ENCODE measurements at places on chromosomes 2 and 18.

DNA sequence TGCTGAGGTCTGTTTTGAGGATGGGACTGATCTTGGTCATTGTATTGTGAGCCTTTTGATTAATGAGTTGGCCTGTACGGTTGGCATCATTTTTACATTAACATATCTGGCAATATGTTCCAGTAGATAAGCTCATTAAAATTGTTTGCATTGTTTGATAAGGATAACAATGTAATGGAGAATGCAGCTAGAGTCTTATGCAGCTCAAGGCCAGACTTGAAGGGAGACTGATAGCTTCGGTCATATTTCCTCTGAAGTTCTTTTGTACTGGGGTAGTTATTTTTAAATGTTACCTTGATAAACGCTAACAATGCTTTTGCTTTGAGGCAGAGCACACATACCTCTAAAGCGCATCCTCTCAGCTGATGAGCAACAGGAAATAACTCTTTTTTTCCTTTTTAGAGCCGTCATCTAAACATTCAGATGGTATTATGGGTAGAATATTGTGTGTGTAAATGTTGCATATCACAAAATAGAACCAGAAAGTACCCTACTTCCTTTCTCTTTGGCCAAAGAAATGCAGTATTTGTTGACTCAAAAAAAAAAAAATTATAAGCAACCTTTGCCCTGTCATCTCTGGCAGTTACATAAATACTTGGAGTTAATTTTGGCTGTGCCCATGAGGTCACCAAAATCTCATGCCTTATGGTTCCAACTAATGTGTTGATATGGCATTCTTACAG is 1.3 kb downstream of the MAPRE2 start:
- DNase-seq, result no peak

DNA sequence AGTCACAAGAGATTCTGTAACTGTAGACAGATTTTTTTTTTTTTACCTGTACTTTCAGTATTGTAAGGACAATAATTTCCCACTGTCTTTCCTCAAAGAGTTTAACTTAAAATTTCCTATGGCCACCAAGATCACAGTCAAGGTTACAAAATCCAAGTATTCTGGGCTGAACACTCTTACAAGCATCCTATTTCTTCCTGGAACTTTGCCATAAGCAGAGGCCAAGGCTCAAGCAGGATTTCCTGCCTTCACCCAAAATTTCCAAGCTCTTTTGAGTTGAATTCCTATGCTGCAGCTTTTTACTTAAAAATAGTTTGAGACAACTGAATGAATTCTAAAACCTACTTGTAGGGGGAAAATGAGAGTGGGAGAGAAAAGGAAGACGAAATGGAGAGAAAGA is 299.4 kb downstream of the ZNF516 start:
- DNase-seq, result no peak

- DNase-seq, result no peak
Measured at GRCh38 chr2:29582062-29582461, 339.3 kb downstream of the ALK start.

DNA sequence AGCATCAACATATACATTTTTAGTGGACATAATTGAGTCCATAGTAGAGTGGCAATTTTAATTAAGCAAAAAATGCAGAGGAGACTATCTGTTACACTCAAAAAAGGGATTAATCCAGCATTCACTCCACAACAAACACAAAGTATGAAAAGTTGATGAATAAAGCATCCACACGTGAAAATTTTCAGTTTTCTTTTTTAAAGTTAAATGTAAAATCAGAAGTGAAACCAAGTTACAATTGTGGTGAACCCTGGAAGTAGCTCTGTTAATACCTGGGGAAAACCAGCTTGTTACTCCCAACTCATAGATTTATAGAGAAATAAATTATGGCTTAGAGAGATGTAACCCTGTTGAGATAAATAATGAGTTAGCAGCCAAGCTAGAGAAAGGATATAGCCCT is 807.8 kb downstream of the TRIB2 start:
- DNase-seq, result no peak

- DNase-seq, result no peak
Measured at GRCh38 chr2:150621526-150622213, 134.2 kb upstream of the RND3 start.

DNA sequence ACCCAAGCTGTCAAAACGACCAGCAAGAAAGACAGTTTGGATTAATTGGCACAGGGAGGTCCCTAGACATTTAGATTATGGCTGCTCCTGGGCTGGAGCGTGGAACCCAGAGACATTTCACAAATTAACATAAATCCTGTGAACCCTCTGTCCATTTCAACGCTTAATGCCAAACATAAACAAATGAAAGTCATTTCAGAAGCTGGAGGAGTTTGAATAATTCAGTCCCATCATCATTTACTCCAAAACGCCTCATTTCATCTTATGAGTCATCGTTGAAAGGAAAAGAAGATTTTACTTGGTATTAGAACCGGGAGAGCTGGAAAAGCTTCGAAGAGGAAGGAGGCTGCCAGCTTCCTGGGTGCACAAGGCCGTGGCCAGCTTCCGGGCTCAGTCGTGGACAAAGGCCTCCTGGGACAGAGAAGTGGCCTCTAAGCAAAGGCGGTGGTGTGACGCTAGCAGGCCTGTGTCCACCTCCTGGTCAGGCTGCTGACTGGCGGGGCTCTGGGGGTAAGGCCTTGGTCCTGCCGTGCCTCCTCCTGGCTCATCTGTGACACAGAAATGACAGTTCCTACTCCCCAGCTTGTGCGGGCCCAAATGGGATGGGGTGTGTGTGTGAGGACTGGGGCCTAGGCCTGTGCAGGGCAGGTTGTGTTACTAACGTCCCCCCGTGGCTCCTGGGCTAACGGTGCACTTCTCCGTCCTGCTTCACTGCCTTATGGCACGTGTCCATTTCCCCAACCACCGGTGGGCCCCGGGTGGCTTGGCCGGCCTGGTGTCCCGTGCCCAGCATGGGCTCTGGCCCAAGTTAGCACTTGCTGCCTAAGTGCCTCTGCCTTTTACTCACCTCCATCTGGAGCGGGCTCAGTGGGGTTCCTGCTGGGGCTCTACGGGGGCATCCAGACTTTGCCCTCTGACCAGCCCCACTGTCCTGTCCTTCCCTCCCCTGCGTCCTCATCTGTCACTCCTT is 71.6 kb downstream of the RRM2 start:
- no peak for DNase-seq

GRCh38 chr2:149070681-149071320 is 32.3 kb downstream of the LYPD6B start:
- no peak for DNase-seq

DNA sequence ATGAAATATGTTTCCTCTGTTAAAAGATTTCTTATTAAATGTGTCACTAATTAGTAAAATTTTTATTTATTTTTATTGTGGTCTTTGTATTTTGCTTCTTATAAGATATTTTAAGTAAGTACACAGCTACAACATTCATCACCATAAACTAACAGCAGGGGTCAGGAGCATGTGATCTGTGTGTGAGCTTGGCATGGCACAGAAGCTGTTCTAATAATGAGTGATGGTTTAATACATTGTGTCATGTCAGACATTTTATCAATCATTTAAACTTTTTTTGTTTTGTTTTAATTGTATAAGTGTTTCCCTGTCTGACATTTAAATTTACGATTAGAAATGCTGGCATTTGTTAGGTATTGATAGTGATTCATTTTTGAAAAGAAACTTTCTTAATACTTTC is 585.4 kb downstream of the DSC3 start:
- DNase-seq, result no peak

GRCh38 chr2:161036926-161037325 is 123.3 kb upstream of the TANK start:
- no peak for DNase-seq

GRCh38 chr18:54829856-54830255 is 1.6 kb downstream of the RAB27B start:
- DNase-seq, result no peak

GRCh38 chr18:49968644-49969309 is 155.4 kb upstream of the ACAA2 start:
- no peak for DNase-seq

DNA sequence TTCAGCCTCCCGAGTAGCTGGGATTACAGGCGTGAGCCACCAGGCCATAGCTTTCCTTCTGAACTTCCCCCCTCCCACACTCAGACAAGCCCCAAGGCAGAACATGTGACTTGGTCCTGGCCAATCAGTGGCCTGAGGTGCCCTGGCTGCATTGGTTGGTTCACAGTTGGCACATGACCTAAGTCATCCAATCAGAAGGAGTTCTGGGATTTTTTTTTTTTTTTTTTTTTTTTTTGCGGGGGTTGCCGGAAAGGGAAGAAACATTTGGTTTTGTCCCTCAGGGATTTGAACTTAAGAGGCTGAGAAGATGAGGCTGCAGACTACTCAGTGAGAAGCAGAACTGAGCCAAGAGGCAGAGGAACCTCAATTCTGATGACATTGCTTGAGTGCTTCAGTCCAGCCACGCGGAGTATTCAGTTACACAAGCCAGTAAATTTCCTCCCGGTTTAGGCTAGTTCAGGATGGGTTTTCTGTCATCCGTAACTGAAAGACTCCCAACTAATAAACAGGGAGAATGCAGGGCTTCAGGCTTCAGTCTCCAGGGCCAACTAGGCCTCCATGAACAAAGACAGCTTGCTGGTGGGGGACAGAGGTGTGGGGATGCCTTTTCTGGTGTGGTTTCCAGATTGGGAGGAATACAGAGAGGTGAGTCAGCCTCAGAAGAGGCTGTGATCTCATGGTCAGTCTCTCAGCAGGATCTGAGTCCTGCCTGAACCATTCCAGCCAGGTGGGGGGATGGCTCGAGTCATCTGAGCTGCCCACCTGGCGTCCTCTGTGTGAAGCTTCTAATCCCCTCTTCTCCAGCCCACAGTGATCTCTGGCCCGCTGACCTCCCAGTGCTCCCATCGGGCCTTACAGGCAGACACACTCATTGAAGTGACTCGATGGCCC is 9.2 kb downstream of the PTMA start:
- no peak for DNase-seq

DNA sequence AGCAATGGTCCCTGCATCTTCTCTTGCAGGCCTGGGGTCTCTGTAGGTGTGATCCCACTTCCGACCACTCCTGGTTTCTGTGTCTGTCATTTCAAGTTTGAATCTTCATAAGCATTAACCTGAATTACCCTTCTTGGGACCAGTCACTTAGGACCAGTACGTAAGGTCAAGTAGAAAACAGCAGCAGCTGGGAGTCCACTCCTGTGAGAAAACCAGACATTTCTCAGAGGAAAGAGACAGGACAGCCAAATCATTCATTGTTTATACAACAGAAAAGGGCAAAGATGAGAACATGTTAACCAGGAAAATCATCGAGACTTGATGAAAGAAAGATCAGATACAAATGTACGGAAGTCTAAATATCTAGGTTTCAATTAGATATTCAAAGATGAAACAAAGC is 163.0 kb downstream of the MREG start:
- DNase-seq, result no peak

DNA sequence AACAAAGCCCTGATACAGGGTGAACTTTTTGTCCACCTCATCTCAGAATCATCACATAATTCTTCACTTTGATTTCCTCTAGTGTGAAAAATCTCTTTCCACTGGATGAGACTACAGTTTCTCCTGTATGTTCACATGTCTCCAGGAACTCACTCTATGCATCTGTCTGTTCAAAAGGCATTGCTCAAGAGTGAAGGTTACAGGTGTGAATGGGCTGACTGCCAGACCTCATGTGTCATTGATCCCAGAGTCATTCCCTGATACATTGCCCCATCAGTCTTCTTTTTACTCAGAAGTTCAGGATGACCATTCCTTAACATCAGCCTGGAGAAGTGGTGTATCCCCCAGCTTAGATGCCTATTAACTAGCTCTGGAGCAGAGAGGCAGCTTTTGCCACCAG is 4.4 kb upstream of the DSC3 start:
- DNase-seq, result no peak

GRCh38 chr2:189601043-189601442 is 20.5 kb upstream of the SLC40A1 start:
- DNase-seq, result no peak

DNA sequence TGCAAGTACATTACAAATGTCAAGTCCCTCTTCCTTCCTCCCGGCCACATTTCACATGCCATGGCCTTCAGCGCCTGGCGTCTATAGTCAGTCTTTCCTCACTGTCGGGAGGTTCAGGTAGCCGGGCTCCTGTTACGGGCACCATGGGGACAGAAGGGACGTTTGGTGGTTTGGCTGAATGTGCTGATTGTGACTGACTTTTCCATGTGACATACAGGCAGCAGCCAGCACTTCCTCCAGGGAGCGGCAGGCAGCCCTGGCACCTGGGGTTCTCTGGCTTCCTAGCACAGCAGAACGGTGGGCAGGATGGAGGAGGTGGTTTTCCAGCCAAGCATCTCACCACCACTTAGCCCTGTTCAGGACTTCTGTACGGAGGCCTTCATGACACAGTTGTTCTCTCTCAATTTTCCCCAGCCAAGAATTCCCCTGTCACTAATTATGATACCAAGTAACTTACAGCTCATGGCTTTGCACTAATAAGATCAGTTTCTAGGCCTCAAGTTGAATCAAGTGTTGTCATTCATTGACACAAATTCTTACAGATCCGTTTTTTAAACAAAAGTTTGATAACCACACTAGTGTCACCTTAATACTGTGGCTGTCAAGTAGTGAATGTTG is 83.9 kb upstream of the REV1 start:
- DNase-seq, result no peak

DNA sequence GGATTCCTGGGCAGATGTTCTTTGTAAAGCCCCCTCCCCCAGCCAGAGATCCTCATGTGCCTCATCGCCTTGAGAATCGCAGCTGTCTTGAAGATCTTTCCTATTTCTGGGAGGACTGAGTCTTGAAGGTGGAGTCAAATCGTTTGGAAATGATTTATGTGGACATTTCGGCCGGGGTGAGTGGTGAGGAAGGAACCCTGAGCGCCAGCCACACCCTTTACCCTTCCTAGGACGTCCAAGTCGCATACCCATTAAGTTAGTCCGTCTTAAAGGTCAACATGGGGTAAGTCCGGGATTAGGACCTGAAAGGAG is 84.9 kb upstream of the ZCCHC2 start:
- DNase-seq, result no peak

GRCh38 chr2:39145906-39146421 is 25.1 kb upstream of the SOS1 start:
- DNase-seq, result no peak

- no peak for DNase-seq
Measured at GRCh38 chr2:16791496-16791895, 125.9 kb upstream of the CYRIA start.

GRCh38 chr2:160901613-160902012 is 258.6 kb upstream of the TANK start:
- DNase-seq, result no peak

DNA sequence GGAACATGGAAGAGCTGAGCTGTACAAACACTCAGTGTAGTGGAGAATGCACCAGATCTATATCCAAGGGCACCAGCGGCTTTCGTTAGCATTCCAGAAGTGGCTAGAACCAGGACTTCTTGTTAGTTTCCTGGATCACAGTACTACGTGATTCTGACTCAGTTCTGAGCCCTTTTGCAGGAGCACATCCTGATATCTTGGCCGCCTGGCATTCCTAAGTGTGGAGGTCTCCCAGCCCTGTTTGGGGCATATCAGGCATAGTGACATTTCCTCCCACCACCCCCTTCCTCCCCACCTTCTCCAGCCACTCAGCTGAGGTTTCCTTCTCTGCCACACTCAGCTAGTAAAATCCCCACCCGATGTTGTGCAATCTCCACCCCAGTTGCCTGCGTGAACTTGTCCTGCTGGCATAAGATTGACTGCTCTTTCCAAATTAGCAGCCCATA is 63.4 kb downstream of the BMP10 start:
- DNase-seq, result no peak

Data from activated effector memory CD4-positive, alpha-beta T cell treated with Interleukin-2 at 50 U/mL for 16 hours (primary cell).